ENCODE measurements at places on chromosomes 1 and 21.
A peak's percentile ranks its signal among the peaks of the same experiment; 100 is the strongest.

DNA sequence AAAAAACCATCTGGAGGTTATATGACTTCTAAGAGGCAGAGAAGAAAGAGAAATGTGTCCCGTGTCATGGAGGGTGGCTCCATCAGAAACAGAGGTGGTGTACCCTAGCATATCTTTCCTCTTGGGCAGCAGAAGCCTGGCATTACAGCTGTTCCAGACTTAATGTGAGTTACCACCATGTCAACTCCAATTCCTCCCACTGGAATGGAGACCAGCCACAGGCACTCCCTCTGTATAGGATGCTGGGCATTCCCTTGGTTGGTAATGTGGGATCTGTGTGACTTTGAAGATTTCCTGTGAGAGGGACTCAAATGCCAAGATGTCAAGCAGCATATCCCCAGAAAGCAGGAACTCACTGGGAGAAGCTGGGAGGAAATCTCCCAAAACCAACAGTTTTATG, 77.1 kb upstream of the COG2 start:
- DNase-seq, result no peak

GRCh38 chr1:223326776-223327175, 37.2 kb downstream of the SUSD4 start:
- DNase-seq, result no peak

DNA sequence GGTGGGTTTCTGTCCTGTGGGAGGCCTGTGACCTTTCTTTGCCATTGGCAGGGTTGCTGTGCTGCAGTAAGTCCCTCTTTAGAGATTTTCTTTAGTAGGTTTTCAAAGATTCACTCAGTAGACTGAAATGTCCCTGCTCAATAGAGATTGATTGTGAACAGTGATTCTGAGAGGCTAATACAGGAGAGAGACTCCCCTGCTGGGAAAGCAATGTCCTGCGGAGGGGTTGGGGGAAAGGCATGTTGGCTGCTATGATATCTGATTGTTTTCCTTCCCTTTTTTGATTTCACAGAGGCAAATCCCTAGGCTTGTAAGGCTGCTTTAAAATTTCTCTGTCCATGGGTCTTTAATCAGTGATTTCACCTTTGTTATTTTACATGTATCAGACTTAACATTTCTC, 589.9 kb downstream of the ADGRL2 start:
- DNase-seq, result no peak

DNA sequence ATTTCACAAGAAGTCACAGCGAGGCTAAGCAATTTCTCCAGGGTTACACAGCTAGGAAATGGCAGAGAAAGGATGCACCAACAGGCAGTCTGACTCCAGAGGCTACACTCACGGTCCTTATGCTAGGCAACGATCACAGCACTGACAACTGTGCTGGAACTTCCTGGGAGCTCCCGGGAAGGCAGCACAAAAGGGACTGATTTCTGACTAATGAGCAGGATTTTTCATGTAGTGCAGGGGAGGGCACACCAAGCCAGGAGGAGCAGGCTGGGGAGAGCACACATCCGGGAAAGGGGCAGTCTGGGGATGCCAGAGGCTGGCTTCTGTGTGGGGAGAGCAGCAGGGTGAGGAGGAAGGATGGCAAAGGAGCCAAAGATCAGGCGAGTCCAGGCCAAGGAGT, 486.7 kb downstream of the OMA1 start:
- DNase-seq, result no peak

GRCh38 chr1:17236779-17237560, 11.9 kb upstream of the PADI3 start:
- peak; percentile 51 for DNase-seq

DNA sequence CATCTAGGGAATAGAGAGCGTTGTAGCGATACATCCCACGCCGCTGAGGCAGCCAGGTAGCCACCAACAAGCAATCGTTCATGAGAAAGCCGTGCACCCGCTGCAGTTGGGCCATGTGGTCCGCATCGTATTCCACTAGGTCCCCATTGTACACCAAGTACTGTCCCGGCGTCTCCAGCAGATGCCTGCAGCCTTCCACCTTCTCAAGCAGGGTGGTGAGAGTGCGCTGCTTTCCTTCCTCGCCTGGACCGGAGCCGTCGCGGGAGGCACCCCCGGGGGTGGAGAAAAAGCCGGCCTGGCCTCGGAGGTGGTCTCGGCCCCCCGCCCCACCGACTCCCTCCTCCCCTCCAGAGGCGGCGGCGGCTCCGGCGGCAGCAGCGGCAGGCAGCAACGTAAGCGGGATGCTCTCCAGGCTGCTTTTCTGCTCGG, 595 bp downstream of the EXOC8 start:
- DNase-seq, result no peak

GRCh38 chr1:241460098-241460873, 59.3 kb downstream of the FH start:
- DNase-seq, result no peak

DNA sequence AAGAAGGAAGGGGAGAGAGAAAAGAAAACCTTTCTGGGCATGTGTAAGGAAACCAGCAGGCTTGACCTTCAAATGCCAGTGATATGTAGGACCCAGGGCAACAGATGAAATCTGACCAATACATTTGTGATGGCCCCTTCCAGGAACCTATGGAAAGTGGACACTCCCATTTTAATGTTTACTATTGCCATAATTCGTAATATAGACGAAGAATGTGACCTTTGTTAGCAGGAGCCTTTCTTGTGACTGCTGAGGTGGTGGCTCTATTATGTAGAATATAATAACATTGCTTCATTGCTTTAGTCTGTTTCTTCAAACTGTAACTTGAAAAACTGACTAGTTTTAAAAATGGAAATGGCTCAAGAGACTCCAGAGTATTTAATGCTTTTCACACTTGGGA, 150.8 kb downstream of the MAGI3 start:
- DNase-seq, result no peak

GRCh38 chr1:54724771-54725170, 9.1 kb downstream of the TTC4 start:
- no peak for DNase-seq

DNA sequence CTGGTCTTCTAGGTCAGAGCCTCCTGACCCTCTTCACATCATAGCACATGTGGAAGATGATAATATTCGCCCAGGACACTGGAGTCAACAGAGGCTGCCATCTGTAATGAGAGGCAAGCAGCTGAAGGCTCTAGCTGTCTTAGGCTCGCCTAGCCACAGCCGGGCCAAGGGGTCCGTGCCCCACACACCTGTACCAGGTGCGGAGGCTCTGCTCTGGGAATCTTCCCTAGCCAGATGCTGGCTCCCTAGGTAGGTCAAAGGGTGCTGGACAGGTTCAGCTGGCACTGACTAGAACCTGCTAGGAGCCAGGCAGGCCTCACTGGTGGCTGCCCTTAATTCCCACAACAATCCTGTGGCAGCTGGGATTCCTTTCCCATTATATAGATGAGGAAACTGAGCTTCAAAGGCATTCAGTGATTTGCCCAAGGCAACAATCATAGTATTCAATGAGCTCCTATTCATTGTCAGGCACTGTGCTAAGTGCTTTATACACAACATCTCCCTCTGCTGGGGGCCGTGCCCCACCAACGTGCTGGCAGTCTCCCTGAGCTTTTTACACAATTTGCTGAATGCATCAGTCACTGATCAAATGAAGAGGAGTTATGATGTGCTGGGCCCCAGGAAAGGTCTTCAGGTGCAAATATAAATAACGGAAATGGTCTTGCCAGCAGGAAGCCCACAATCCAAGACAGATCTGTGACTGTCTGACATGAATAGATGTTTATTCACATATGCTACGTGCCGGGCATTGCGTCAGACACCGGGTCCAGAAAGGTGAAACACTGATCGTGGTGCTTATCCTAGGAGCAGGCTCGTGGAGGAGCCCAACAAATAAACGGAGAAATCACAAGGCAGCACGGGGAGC, 58.0 kb downstream of the DDX20 start:
- DNase-seq, result no peak

DNA sequence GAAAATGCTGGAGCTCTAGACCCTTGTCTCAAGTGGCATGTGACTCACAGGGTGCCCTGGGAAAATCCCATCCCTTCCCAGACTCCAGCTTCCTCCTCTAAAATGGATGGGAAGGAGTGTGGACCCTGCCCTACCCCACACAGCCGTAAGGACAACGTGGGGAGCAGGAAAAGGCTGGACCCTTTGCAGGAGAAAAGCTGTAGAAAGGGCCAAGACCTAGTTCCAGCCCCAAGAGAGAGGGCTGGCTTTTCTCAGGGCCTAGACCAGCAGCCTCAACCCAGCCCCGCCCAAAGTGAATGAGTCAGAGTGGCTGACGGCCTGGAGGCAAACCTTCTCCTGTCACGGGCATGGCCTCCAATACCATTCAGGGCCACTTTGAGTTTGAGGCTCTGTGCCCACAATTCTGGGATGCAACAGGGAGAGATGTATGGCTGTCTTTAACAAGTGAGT, 1.1 kb downstream of the LAMB3 start:
- DNase-seq, result no peak

DNA sequence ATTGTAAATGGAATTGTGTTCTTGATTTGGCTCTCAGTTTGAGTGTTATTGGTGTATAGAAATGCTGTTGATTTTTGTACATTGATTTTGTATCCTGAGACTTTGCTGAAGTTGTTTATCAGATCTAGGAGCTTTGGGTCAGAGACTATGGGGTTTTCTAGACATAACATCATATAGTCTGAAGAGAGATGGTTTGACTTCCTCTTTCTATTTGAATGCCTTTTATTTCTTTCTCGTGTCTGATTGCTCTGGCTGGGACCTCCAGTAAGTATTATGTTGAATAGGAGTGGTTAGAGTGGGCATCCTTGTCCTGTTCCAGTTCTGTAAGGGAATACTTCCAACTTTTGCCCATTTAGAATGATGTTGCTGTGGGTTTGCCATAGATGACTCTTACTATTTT, 39.1 kb upstream of the ANGPTL1 start:
- DNase-seq, result no peak

DNA sequence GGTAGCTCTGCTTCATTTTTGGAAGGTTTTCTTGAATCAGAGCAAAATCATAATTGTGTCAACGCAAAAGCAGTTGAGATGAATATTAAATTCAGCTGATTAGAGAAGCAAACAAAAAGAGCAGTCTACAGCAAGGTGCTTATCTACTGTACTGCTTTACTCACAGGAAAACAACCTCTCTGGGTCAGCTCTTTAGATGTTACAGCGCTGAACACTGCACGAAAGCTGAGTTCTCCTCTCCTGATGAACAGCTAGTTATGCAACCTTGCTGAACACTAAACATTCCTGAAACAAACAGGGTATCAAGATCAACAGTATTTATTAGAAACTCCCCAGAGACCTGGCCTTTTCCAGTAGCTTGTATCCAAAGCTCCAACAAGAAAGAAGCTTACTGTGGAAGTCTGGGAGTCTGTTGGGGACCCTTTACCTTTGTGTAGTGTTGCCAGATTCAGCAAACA, 41.3 kb downstream of the TBCE start:
- no peak for DNase-seq

- DNase-seq, result no peak
Observed at GRCh38 chr1:203283597-203283996, 21.7 kb upstream of the BTG2 start.

DNA sequence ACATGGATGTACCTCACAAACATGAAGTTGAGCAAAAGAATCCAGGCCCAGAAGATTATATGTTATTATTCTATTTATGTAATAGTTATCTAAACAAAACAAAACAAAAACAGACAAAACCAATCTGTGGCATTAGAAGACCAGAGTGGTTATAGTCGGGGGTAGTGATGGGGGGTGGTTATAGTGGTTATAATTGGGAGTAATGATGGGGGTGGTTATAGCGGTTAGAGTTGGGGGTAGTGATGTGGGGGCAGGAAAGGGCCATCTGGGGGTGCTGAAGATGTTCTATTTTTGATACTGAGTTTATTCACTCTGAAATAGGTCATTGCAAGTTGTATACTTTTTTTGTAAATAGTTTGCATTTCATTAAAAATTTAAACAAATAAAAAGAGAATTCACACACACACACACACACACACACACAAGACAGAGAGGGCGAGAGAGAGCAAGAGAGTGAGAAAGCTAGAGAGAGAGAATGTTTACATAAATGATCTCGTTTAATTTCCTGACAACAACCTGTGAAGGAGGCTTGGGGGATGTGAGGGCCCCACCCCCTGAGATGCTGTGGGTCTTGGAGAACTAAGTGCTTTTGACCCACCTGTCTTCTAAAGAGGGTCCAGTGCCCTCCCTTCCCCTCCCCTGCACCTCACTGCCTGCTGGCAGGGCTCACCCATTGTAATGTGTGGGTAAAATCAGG, 37.4 kb downstream of the RHOU start:
- DNase-seq, result no peak

DNA sequence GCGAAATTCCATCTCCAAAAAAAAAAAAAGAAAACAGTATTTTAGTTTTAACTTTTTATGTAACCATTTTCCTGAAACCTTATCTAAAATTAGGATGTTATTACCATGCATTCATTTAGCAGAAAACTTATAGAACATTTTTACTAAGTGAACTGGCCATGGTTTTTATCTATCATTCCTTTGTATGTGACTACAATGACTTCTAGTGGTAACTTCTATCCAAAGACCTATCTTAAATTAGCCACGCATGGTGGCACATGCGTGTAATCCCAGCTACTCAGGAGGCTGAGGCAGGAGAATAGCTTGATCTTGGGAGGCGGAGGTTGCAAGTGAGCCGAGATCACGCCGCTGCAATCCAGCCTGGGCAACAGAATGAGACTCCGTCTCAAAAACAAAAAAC, 11.4 kb downstream of the GGPS1 start:
- no peak for DNase-seq

GRCh38 chr1:105359457-105359856, 1609.8 kb downstream of the AMY1C start:
- no peak for DNase-seq

DNA sequence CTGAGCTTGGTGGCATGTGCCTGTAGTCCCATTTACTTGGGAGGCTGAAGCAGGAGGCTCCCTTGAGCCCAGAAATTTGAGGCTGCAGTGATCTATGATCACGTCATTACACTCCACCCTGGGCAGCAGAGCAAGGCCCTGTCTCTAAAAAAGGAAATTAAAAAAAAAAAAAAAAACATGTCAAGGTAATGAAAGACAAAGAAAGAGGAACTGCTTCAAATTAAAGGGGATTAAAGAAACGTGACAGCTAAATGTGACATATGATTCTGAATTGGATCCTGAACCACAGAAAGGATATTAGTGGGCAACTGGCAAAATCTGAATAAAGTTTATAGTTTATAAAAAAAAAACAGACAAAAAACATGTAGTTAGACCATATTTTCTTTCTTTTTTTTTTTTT, 3.8 kb upstream of the C2CD4D start:
- no peak for DNase-seq

DNA sequence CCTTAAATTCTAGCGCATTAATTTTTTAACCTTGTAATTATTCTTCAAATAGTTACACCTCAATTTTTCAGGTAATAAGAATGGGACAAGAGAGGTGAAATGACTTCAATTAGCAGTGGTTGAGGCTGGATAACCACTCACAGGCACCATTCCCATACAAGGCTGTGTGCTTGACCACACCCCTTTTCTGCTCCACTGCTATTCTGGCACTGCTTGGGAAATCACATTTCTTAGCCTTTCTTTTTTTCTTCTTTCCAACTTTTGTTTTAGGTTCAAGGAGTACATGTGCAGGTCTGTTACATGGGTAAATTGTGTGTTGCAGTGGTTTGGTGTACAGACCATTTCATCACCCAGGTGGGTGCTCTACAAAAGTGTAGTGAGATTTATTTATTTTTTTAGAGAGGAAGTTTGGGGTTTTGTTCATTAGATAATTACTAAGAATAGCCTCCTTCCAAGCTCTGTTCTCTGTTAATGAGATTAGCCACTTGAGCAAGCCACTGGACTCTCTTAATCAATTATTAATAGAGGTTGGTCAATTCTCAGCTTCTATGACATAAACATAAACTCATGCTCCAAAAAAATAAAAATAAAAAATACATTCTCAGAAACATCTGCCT, 14.4 kb downstream of the ILDR2 start:
- no peak for DNase-seq
